Mesothelial cell of epicardium (in vitro differentiated cells): ENCODE measurements at places on chromosomes 7 and 10. TPM values are rescaled to one million over a fixed set of nuclear protein-coding genes. Genes with fewer than 3 reads are reported as not detected.

SLC18A3 gene
- 0.18 to 0.34 TPM (median 0.18 TPM) in 3 replicates for total RNA-seq

FKBP6 gene
- total RNA-seq, result not detected in 3 replicates

PRRT4 gene
- 7.9 to 9.5 TPM (median 9.1 TPM) in 3 replicates for total RNA-seq

SCART1 gene
- 4.1 to 4.7 TPM (median 4.4 TPM) in 3 replicates for total RNA-seq

YAE1 gene
- 27.4 to 30.9 TPM (median 27.8 TPM) in 3 replicates for total RNA-seq

PHKG1 gene
- total RNA-seq, result 1.7 to 2.6 TPM (median 2.6 TPM) in 3 replicates

GJD4 gene
- not detected in 3 replicates for total RNA-seq

GRCh38 chr10:29857843-29858701 lies 201.3 kb downstream of the JCAD start:
- DNase-seq, result no peak

DNA sequence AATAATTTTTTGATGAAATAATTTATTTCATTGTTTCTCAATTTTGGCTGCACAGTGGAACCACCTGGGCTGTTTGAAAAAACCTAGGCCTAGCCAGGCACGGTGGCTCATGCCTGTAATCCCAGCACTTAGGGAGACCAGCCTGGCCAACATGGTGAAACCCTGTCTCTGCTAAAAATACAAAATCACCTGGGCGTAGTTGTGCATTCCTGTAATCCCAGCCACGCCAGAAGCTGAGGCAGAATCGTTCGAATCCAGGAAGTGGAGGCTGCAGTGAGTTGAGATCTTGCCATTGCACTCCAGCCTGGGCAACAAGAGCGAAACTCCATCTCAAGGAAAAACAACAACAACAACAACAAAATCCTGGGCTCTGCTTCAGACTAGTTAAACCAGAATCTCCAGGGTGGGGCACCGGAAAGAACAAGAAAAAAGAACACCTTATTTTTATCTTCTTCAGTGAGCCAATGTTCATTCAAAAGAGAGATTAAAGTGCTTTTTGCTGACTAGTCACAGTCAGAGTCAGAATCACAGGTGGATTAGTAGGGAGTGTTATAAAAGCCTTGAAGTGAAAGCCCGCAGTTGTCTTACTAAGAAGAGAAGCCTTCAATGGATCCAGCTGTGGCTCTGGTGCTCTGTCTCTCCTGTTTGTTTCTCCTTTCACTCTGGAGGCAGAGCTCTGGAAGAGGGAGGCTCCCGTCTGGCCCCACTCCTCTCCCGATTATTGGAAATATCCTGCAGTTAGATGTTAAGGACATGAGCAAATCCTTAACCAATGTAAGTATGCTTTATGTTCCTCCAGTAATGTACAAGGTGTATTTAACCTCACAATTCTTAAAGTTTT lies at the start of gene CYP2C18:
Gene CYP2C18 (plus strand): TSS at position 516 of the 841 bp plus-strand sequence. CDS start 91 bp downstream, at position 607.
- DNase-seq, result no peak

GRCh38 chr7:27138985-27139333 lies 4.5 kb downstream of the HOXA5 start:
- DNase-seq, result no peak

DNA sequence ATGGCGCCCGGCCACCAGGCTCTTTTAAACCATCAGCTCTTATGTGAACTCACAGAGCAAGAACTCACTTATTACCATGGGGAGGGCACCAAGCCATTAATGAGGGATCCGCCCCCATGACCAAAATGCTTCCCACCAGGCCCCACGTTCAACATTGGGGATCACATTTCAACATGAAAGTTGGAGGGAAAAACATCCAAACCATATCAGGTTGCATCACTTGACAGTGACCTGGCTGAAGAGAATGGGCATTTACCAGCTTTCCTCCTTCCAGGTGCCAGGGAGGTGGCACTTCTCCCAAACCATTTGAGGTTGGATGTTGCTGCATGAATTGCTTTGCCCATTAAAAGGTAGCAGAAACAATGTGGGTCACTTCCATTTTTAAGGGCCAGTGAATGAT lies 115.6 kb upstream of the TNS3 start:
- DNase-seq, result no peak

GRCh38 chr7:134510646-134511045 lies 16.7 kb upstream of the AKR1B10 start:
- no peak for DNase-seq

- DNase-seq, result no peak
Measured at GRCh38 chr10:48771234-48771633, 86.6 kb downstream of the WDFY4 start.

- peak; percentile 81 for DNase-seq
Measured at GRCh38 chr7:128831994-128832879, 2.0 kb downstream of the FLNC start.

- DNase-seq, result no peak
Measured at GRCh38 chr7:46881507-46882127, 700.3 kb downstream of the TNS3 start.

DNA sequence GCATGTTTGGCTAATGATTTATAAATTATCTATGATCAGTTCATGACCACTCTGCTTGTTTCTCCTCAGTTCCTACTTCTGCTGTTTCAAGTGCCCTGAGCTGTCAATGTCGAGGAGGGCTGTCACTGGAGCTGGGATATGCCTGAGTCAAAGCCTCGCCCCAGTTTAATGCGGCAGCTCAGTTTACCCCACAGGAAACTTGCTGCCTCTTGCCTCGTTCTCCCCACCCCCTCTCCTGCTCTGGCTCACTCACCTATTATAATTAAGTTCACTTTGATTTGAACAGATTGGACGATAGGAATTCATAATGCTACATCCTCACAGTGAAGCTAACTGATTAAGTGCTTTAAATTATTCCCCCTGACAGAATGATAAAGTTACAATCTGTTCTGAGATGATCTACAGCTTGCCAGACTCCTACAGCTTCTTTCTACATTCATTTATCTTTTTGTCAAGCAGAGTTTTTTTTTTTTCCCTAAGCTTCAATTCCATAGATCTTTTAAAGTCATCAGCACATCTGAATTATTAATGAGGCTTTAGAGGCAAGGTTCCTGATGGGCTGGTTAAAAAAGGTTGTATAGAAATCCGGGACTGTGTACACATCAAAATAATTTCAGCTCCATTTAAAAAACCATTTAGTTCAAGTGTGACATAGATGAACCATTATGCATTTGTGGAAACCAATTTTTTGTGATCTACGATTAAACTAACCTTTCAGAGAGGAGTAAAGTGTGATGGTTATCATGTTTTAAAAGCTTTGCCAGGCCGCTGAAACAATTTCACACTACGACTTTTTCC lies 758.3 kb downstream of the KCNMA1 start:
- no peak for DNase-seq

GRCh38 chr10:3239066-3239919 lies 66.7 kb upstream of the PITRM1 start:
- DNase-seq, result peak; percentile 83
